Left hindlimb (tissue), 1 donor: ENCODE measurements at places on chromosomes 1 and 21.

DNA sequence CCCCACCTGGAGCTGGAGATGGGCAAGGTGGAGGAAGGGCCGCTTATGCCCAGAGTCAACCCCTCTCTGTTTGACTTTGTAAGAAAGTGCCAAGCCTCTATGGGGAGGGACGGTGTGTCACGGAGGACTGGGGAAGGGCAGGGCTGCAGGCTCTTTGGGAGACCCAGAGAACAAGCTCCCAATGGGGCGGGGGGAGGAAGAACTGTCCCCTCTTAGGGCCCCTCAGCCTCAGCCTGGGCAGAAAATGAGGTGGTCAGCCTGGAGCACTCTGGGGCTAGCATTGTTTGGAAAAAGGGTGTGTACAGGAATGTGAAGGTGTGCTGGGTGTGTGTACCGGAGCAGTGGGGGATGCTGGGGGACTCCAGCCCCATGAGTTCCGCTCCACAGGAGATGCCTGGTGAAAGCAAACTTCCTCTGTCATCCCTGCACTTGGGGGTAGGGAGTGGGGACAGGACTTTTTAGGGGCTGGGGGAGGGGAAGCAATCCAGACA, 1.2 kb upstream of the INAVA start:
- no peak for DNase-seq

- no peak for DNase-seq
Measured at GRCh38 chr21:35627462-35627861, 432.9 kb downstream of the SETD4 start.

- no peak for DNase-seq
Measured at GRCh38 chr1:200652378-200652777, 17.3 kb downstream of the DDX59 start.

DNA sequence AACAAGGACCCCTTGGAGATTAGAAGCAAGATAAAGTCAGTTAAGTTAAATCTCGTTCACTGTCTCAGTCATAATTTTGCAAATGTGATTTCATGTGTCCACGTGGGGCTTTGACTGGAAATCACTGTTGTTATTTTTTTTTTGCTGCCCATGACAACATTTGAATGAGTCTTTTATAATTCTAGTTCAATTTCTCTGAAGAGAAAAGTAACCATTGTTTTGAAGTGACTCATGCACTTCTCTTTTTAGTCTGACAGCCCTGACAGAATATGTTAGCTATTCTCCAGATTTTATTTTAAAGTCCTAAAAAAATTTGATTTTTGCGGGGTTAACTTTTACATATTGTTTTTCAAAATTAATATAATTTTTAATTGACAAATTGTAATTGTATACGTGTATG, 30.7 kb upstream of the NLRP3 start:
- DNase-seq, result no peak

DNA sequence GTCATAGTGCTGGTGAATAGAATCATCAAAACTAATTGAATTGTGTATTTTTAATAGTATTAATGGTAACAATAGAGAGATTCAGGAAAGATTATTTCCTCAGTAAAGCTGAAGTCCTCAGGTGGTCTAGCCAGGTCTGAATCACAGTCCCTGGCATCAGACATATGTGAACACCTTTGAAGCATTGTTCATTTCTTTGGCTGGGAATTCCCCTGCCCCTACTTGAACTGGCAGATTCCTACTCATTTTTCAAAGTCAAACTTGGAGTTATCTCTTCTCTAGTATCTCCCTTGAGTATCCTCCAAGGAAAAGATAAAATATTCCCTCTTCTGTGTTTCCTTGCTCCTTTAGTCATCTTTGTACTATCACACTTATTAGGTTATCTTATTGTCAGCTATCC, 759.8 kb downstream of the ADGRL2 start:
- DNase-seq, result no peak

DNA sequence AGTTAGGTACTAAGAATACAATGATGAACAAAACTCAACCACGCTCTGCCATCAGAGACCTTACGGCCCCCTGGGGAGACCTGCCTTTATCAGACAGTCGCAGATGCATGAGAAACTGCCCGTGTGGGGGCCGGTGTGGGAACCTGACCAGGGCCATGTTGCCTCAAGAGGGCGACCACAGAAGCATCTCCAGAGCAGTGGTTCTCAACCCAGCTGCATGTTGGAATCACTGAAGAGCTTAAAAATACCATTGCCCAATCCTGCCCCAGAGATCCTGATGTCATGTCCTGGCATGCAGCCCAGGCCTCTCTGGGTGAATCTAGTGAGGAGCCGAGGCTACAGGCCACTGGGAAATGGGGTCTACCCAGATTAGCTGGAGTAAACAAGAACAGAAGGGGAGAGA, 108.7 kb downstream of the PRDM2 start:
- no peak for DNase-seq
